Colonic mucosa (tissue), 4 donors: ENCODE measurements at places on chromosomes 12 and 14. TPM values are rescaled to one million over a fixed set of nuclear protein-coding genes. Genes with fewer than 3 reads are reported as not detected.

GRCh38 chr12:27003421-27004381 lies 10.5 kb downstream of the TM7SF3 start:
- no peak for DNase-seq

- DNase-seq = no peak
Measured at GRCh38 chr12:77116277-77116676, 50.9 kb upstream of the E2F7 start.

DNA sequence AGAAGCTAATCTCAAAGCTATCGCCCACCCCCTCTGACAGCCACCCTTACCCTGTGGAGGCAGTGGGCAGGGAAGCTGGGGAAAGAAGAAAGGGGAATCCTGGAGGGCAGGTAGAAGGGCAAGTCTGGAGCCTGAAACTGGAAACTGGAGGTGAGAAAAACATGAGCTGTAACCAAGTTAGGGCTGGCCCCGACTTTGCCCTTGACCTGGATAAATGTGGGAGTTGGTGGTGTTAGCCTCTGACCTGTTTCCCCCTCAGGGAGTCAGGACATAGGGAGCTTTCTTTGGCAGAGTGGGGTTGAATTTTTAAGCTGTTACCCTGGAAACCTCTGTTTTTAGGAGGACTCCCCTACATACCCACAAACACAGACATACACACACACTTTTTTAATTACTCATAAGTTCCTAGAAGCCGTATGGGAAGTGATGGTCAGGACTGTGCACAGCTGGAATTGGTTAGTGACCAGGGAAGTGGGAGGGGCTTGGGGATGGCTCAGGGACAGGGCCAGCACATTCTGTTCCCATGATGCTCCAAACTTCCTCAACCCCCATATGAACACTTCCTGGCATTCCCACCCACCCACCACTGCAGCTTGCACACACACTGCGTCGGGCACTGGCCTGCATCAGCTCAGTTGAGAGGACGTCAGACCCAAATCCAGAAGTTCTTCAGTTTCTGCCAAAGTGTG lies 5.0 kb upstream of the MMP19 start:
- DNase-seq = peak; percentile 72

The PRR13 gene
- total RNA-seq = 504 TPM

The ZNF839 gene
- total RNA-seq = 7.2 TPM

DNA sequence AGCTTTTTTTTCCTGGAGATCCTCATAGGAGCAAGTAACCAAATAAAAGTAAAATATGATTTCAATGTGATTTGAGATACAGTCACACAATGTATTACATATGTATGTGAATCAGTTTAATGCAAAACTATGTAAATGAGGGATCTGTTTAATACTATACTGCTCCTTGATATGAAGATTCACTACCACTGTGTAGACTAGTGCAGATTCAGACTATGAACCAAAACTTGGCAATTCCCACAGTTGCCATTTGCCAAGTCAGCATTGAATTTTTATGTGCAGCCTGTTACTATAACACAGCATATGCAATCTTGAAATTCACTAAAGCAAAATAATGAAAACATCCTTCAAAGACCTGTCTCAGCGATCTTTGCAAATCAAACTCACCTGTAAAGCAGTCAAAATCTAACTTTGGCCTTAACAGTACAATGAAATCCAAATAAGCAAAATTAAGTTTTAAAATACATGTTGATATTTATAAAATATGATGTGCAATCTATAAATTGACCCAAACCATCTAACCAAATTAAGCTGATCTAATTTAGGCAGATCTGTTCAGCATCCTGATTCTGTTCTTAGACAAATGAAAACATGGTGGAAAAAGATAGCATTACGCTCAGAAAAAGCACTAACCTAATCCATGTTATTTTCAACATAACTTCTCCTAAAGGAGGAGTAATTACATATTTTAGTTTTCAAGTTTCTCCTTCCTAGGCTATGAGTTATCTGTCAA lies 25.5 kb upstream of the LMNTD1 start:
- no peak for DNase-seq

- DNase-seq = no peak
Measured at GRCh38 chr12:12721814-12722434, 4.8 kb downstream of the CDKN1B start.

- DNase-seq = no peak
Measured at GRCh38 chr12:18439541-18439940, 178.2 kb downstream of the PIK3C2G start.

- no peak for DNase-seq
Measured at GRCh38 chr14:21231020-21231652, 38.1 kb downstream of the HNRNPC start.

The CLEC2A gene
- not detected for total RNA-seq

The PIANP gene
- total RNA-seq = 0.44 TPM

- no peak for DNase-seq
Measured at GRCh38 chr14:78254911-78255461, 84.8 kb downstream of the NRXN3 start.

GRCh38 chr12:123250471-123251383 lies 17.5 kb downstream of the MTRFR start:
- DNase-seq = peak; percentile 94

DNA sequence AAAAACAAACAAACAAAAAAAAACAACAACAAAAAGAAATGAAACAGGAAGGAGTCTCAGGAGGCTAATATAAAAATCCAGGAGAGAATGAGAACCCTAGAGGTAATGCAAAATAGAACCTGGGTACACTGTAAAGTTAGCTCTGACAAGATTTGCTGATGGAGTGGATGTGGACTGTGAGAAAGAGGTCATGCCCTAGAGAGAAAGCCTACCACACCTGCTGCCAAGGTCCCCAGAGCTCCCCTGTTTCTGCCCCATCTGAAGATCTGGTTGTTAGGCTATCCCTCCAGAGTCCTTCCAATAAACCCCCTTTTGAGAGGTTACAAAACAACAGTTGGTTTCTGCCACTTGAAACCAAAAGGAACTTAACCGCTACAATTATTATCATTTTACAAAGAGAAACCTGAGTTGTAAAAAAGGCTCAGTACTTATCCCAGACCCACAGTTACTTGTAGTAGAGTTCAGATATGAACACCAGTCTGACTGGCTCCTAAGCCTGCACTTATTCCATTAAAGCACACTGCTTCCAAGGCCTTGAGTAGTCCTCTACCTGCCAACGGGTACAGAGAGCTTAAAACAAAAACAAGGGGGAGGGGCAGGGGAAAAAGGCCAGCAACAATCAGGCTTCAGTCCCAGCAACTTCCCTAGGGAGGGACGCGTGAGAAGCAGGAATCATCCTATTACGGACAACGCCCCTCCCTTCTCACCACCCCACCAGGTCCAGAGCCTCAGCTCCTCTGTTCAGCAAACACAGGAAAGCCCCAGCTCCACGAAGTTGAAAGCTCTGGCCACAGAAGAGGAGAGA lies 27.7 kb downstream of the PPP1R13B start:
- no peak for DNase-seq

- no peak for DNase-seq
Measured at GRCh38 chr14:22597265-22597664, 835 bp upstream of the ABHD4 start.

DNA sequence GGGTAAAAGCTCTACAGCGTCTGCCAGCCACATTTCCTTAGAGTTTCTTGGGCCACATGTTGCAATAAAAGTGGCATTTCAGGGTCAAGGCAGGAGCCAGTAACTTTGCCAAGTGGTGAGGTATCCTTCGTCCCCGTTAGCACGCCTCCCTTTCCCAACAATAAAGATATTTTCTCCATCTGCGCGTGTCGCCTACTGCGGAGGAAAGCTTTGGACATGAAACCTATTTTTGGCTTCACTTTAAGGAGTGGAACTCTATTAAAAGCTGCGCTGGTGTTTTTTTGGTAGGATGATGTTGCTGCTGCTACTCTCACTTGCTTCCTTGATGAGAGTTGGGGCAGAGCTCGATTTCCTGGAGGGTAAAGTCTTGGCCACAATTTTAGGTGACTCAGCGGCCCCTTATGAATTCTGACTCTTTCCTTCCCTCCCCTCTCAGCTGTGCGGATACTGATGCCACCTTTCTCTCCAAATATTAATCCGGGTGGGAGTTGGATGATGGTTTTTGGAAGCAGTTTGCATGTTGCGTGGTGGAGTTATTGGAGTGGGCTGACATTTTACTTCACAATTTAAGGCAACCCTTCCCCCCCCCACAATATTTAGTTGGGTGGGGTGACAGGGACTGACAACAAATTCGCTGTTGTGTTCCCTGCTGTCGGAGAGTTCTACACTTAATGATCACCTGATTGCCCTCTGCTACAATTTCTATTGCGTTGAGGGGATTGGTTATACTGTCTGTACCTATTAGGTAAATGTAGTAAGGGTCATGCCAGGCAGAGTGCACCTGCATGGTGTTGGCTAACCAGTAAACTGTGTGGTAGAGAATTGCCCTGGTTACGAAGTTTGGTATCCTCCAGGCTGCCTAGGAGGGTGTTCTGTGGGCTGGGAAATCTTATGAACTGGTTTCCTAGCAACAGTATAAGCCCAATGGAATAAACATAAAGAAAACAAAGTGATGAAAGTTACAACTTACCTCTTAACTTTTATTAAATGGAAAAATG lies 1.1 kb downstream of the CCDC91 start:
- DNase-seq = no peak

GRCh38 chr12:34400986-34401658 lies 378.8 kb downstream of the ALG10 start:
- DNase-seq = peak; percentile 11

DNA sequence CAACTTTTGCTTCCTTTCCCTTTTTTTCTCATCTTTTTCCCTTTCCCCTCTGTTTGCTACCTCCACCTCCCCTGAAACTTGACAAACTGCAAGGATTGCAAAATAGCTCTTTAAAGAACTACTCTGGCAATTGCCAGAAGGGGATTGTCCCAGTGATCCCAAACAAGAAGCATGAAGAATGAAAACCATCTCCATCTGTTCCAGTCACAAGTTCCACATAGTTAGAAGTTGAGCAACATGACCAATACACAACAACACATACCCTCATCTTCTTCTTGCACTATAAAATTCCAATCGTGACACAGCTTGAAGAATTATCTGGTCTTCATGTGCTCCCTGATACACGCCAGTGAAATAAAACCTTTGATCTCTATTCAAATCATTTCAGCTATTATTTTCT lies 93.7 kb upstream of the USP15 start:
- no peak for DNase-seq

The STON2 gene
- 12.7 TPM for total RNA-seq

GRCh38 chr12:108853981-108854446 lies 3.4 kb downstream of the SSH1 start:
- no peak for DNase-seq

DNA sequence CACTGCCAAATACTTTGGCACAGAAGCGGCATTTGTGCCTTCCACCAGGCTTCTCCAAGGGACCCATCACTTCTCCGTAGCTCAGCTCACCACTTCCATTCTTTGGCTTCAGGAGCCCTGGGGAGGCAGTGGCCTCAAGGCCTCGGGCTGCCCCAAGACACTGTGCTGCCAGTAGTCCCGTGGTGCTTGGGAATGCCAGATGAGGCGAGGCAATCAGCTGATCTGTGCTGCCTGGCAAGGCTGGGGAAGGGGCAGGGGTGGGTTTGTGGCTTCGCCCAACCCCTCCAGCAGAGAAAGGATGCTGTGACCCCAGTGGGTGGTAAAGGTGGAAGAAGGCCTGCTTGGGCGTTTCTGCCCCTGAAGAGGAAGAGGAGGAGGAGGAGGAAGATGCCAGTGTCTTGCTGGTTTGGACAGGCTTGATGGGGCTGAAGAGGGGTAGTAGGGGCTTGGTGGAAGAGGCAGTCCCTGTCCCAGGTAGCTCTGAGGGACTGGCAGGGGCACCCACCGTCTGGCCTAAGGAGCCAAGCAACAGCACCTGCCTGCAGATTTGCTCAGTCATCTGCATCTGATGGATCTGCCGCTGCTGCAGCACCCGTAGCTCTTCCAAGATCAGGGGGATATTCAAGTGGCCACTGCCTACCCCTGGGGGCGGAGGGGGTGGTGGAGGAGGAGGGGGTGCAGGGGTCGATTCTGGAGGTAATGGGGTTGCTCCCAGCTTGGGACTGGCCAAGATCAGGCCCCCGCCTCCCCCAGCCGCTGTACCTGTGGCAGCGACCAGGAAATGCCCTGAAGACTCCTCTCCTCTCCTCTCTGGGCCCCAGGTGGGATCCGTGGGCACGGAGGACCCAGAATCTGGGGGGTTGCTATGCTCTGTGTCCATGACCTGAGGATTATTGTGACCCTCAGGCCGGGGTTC lies 1.3 kb downstream of the SALL2 start:
- no peak for DNase-seq

DNA sequence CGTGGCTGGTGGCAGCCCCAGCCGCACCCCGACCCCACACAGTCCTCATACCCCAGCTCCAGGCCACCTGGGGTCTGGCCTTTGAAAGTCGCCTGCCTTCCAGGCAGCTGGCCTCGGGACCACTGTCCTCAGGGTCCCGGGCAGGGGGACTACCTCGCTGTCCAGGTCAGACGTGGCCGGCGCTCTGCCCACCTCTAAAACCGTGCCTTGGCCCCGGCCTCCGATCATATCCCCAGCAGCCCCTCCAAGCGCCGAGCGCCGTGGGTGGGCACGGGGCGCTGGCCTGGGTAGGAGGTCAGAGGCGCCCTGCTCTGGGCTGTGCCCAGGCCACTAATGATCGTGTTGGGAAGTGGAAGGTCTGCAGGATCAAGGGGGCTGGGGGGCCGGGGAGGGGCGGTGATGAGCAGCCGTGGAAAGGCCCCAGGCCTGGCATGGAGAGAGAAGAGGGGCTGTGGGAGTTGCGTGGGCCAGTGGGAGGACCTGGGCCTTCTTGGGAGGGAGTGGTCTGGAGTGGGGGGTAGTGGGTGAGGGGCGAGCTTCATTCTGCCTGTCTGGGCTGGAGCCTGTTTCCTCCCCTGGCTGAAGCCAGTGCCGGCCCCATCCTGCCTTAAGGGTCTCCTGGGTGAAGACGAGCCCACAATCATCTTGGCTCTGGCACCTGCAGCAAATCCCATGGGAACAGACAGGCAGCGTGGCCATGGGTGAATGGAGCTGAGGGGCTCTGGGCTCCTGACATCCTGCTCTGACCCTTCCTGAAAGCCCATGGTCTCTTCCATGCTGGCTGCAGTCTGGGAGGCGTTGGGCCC lies 4.9 kb downstream of the TMEM121 start:
- DNase-seq = no peak

The DIO3 gene
- 0.35 TPM for total RNA-seq

The HOXC12 gene
- not detected for total RNA-seq

- no peak for DNase-seq
Measured at GRCh38 chr12:50218386-50218785, 51.2 kb upstream of the CERS5 start.

DNA sequence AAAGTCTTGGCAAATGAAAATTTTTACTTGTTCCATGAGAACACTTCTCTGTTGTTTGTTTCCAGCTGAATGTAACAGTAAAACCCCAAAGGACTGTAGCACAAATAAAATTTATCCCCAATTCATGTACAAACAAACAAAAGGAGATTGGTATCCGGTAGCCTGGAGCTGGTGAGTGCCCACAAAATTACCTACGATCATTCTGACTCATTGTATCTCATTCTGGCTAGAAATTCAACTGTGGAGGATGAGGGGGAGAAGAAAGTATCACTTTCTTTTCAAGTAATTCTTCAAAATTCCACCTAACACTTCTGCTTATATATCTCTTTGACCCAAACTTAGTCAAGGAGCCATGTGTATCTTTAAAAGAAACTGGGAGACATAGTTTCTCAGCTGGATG lies 268.5 kb downstream of the ALG10B start:
- no peak for DNase-seq

- DNase-seq = no peak
Measured at GRCh38 chr12:40986001-40986400, 202.1 kb upstream of the PDZRN4 start.
